ENCODE measurements at places on chromosomes 12 and 14.

GRCh38 chr12:89703768-89704167 lies 4.9 kb downstream of the ATP2B1 start:
- no peak for DNase-seq

DNA sequence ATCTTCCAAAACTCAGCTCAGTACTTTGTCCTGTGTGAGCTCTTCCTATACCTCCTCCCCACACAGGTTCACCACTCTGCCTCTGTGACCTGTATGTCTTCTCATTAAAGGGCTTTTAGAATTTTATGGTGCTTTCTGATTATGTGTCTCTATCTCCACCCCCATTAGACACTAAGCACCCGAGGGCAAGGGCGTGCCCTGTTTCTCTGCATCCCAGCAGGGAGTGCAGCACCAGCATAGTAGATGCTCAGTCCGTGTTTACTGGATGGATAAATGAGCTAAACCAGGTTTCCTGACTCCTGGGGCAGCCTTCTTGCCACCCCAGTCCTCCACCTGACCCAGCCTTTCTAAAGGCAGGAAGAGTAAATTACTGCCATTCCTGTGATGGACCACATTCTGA lies 333.8 kb downstream of the CACNA1C start:
- no peak for DNase-seq

DNA sequence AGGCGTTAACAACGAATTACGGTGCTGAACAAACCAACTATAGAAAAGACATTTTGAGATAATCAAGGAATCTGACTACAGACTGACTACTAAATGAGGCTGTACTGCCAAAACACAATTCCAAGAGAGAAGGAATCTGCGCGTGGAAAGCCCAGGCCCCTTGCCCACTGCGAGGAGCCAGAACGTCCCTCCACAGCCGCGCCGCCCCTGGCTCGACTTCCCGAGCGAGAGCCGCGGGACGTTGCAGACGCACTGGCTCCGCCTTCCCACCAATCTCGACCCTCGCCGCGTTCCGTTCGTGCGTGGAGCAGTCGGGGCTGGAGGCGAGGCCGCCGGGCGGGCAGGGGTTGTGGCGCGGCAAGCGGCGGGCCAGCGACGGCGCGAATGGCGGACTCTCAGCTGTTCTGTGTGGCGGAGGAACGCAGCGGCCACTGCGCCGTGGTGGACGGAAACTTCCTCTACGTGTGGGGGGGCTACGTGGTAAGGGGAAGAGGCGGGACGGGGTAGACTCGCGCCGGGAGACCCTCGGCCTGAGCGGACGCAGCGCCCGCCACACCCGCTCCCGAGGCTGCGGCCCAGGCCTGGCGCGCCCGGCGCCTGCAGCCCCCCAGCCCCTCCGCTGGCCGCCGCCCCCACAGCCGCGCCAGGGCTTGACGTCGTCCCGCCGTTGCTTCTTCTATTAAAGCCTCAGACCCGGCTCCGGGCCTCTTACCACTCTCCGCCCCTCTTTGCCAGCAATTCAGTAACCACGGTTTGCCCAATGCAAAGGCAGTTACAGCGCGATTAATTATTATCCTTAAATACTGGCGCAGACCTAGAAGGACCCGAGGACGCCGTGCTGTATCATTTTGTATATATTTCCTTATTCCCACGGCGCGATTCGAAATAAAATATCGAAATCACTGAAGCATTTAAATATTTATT lies at the start of gene KLHDC1:
TSS of gene KLHDC1 (plus strand) at position 310 of the 924 bp plus-strand sequence. CDS start at position 385, 75 bp downstream.
- DNase-seq, result peak; percentile 54

DNA sequence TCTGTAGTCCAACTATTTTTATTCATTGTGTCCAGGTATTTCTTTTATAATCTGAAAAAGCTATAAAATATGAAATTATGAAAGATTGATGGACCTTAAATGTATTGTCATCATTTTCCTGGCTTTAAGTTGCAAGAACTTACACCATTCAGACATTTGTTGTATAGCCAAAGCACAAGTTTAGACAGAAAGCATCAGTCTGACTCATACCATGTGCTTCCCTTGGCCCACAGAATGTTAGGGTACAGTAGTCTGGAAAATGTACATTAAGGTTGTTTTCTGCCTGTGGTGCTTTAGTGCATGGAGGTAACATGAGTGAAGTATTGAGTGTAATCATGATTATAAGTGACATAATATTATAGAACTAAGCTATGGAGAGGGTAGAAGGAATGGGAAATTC lies 1002.5 kb downstream of the BCL11B start:
- DNase-seq, result no peak

GRCh38 chr14:67158566-67158965 lies 30.7 kb upstream of the GARIN2 start:
- no peak for DNase-seq

- no peak for DNase-seq
These were observed 93.0 kb downstream of the SLC25A47 start for GRCh38 chr14:100416081-100416680.

GRCh38 chr12:88836156-88836555 lies 255.9 kb upstream of the KITLG start:
- DNase-seq, result no peak

- DNase-seq, result no peak
These were observed 116.8 kb downstream of the SCARB1 start for GRCh38 chr12:124746649-124747425.

DNA sequence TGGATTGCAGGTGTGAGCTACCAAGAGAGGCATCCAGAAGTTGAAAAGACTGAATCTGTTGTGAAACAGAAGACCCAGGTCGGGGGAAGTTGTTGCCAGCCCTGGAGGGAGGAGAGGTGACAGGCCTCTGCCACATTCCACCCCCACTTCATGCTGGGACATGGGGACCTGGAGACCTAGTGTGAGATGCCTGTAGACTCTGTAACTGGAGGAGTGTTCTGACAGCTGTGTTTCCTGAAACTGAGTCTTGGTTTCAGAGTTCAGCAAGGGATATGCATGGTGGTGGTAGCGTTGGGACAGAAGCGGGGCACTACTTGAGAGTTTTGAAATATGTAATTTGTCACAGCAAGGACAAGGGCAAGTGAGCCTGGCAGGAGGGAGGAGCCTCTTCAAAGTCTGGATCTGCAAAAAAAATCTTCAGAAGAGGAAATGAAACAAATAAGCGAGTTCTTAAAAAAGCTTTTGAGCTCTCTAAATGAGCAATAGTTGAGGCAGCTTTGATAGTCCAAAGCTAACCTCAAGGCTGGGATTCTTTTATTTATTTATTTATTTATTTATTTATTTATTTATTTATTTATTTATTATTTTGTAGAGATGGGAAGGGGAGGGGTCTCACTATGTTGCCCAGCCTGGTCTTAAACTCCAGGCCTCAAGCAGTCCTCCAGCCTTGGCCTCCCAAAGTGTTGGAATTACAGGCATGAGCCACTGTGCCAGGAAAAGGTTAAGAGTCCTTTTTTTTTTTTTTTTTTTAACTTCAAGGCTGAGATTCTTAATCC lies 58.9 kb upstream of the EEA1 start:
- DNase-seq, result no peak

DNA sequence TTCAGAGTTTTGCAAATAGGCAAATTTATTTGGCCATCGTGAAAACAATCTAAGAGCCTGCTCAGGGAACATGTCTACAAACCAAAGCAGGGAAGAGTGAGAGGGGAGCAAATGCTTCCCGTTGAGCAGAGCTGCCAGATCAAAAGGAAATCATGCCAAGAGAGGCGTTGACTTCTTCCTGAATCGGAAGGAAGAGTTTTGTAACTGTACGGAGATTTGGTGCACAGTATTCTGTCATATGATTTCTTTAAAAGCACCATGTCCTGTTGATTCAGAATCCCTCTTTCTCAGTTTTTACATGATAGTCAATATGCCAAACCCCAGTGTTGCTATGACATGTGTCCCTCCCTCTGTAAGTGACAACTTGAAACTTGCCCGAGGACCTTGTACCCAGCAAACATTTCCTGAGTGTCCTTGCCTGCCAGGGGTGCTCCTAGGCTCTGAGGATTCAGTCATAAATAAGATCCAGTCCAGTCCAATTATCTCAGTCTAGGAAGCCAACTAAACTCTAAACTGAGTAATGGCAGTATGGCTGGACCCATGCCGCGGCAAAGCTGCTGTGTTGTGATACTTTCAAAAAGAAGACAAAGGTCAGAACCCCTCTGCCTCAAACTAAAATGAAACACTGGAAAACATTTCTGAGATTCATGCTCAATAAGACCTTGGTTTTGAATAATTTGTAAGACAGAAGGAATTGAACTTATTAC lies 300.1 kb upstream of the FKBP4 start:
- DNase-seq, result no peak

DNA sequence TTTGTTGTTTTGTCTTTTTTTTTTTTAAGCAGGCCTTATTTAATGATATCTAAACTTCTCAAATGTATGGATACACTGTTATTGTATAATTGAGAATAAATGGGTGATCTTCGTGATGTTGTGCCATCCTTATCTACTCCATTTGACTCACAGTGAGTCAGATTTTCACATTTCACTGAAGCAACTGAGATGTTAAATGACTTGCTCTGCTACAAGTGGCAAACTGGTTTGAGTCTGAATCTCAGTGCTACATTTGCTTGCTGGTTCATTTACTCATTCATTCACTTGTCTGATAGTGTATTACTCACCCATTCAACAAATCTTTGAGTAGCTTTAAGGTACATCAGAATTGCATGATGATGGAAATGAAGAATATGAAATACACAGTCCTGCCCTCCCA lies 2.6 kb downstream of the KIAA0586 start:
- no peak for DNase-seq

- no peak for DNase-seq
These were observed 12.5 kb downstream of the IFNG-AS1 start for GRCh38 chr12:68001486-68002466.

- DNase-seq, result no peak
These were observed 52.2 kb upstream of the CRACR2A start for GRCh38 chr12:3805077-3805476.

GRCh38 chr12:112124918-112125249 lies 476 bp upstream of the TRAFD1 start:
- DNase-seq, result no peak

DNA sequence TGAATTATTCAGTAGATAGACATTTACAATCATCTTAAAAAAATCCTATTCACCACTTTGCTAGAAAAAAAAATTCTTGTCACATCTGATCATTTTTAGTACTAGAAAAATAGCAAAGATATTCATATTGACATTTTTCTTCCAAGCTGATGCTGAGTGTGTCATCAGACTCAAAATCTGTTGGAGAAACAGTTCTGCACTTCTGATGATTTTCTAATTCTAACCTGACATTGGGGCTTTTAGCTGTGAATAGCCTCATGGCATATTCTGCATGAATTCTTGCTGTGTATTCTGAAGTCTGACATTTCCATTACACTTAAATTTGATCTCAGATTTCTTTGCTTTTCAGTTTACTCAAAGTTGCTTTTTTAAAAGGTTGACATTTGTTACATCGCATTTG lies 150.1 kb downstream of the PIK3C2G start:
- no peak for DNase-seq

GRCh38 chr12:27304856-27305255 lies 27.8 kb upstream of the BMAL2 start:
- no peak for DNase-seq

DNA sequence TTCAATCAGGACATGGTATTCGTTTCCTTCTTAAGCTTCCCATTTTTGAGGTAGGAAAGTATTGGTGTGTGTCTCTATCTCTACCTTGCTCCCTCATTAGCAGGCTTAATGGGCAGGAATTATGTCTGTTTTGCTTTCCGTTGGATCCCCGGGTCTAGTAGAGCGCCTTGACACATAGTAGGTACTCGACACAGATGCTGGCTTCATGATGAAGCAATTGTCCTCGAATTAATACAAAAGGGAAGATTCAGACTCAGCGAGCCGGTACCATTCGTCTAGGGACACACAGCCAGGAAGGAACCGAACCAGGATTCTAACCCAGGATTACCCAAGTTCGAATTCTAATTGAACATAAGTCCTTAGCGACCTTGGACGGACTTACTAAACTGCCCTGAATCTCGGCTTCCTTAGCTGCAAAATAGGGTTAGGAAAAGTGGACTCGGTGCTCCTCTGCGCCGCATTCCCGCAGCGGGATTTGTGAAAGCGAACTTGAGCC lies 496 bp upstream of the ISCU start:
- no peak for DNase-seq

DNA sequence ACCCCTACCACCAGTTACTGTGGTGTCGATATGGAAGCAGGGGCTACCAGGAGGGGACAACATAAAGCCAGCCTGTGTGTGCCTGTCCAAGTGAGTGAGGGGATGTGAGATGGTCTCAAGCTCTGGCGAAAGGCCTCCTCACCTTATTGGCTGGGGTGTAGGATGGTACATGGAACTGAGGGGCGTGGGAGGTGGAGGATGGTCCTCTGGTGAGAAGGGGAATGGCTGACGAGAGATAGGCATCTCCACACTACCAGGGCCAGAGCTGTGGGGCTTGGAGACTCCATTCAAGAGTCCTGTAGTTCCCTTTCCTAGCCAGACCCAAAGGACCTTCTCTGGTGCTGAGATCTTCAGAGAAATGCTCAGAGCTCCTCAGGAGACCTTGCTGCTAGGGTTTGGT lies 32.5 kb upstream of the COL2A1 start:
- no peak for DNase-seq

- DNase-seq, result no peak
These were observed 14.9 kb downstream of the DCAF5 start for GRCh38 chr14:69137843-69138535.

DNA sequence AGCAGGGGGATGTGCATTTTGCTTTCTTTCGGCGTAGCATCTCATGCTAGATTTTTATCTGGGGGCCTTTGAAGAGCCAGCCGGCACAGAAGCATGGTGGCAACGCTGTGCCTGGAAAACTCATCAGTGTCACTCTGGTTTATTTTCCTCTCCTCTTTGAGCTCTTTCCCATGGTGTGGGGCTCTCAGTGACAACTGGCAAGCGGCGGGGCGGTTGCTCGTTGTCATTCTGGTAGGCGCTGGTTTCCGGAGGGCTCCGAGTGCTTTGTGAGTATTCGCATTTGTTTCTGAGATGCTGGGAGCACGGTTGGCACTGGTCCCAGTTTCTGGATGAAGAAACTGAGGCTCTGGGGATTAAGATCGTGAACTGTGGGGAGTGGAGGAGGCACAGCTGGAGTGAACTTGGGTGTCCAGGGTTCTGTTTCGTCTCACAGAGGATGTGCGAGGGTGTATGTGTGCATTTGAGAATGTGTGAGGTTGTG lies 23.3 kb downstream of the TPCN1 start:
- no peak for DNase-seq

GRCh38 chr14:31484754-31485153 lies 3.1 kb downstream of the GPR33 start:
- no peak for DNase-seq
